ENCODE measurements at places on chromosomes 2 and 18.

GRCh38 chr2:42223855-42224268 is 54.7 kb downstream of the EML4 start:
- no peak for DNase-seq

- no peak for DNase-seq
These were observed 19.0 kb downstream of the ALK start for GRCh38 chr2:29902356-29902755.

GRCh38 chr2:128798502-128799283 is 480.0 kb upstream of the HS6ST1 start:
- DNase-seq: no peak

DNA sequence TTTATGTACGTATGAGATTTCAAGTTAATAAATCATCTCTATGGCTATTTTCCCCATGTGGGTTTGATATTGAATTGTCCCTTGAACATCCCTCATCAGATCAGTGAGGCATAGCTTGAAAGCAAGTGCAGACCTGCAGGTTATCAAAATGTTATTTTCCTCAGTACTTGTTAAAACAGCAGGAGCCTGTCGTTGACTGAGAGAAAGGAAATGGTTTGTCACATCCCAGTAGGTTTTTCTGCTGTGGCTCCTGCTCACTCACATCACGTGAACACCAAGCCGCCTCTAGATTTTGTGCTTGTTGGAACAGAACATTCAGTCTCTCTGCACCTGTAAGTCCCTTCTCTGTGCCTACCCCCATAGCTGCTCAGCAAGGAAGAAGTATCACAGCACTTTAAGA is 340.3 kb downstream of the CELF4 start:
- no peak for DNase-seq

DNA sequence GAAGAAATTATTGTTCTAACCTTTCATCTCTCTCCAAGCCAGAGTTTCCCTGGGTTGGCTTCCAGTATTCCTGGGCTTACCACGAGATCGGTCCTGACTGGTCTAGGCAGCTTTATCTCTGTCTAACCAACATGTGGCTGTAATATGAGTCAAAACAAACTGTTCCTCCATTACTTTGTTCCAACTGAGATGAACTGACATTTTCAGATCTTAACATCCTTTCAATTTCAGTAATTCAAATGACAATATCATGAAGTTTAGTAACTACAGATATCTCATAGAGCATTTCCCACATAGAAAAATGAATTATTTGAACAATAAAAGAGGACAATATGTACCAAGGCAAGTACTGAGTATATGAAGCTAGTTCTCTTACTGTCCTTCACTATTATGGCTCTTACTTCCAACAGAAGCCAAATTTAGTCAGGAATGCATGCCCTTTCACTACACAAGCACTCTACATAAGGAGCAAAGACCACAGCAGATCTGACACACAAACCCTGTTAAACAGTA is 15.5 kb downstream of the SLC25A12 start:
- no peak for DNase-seq

DNA sequence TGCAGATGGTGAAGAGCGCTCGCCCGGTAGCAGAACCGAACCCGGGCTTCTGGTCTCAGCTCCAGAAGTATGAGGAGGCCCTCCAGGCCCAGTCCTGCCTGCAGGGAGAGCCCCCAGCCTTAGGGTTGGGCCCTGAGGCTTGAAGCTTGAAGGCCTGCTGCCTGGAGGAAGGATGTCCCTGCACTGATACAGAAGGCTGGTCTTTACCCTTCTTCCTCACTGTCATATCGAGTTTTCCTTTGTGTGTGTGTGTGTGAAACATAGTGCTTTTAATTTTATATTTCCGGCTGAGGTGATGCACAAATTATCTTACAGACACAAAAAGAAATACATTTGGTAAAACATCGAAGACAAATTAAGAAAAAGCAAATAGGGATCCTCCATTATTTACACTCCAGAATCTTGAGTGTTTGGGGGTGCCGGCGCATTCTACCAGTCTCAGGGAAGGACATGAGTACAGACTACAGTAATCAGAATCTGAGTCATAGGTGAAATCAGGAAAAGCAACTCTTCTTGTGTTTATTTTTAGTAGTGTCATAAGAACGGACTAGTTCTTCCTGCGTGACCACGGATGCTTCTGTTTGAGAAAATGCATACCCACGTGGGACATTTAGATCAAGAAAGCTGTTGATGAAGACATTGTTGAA is 1.3 kb downstream of the DUSP28 start:
- peak; percentile 31 for DNase-seq

All from stimulated activated CD4-positive, alpha-beta T cell treated with anti-CD3 and anti-CD28 coated beads, Interleukin-15, amount 100 ng/mL, for 24 hours (primary cell).